Activated T-helper 1 cell treated with anti-CD3 and anti-CD28 coated beads, Interleukin-2, amount 50 U/mL, for 16 hours (primary cell): ENCODE measurements at places on chromosomes 7 and 10.

GRCh38 chr7:114875186-114875585 lies 46.7 kb upstream of the MDFIC start:
- no peak for DNase-seq

GRCh38 chr10:55476129-55476528 lies 675.1 kb upstream of the PCDH15 start:
- no peak for DNase-seq

GRCh38 chr10:53422223-53422888 lies 649.8 kb upstream of the MBL2 start:
- DNase-seq, result no peak

- DNase-seq, result no peak
Measured at GRCh38 chr7:99984593-99984992, 8.8 kb upstream of the AZGP1 start.

DNA sequence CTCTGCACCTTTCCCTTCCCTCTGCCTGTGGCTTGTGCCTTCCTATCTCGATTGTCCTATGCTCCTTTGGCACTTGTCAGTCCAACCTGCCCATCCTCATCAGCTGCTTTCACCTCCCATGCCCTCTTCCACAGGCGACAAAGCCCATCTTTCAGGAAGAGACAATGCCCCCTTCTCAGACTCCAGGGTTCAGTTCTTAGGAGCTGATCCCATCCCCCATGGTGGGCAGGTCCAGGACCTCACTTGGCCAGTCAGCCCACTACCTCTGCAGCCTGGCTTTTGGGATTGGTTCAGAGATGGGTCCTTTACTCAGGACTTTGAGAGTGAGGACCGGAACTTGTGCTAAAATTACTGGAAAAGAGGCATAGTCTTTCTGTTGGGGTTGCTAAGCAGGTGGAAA lies 74.0 kb upstream of the NANOS1 start:
- no peak for DNase-seq

- no peak for DNase-seq
Measured at GRCh38 chr7:139915268-139915863, 86.3 kb downstream of the TBXAS1 start.

DNA sequence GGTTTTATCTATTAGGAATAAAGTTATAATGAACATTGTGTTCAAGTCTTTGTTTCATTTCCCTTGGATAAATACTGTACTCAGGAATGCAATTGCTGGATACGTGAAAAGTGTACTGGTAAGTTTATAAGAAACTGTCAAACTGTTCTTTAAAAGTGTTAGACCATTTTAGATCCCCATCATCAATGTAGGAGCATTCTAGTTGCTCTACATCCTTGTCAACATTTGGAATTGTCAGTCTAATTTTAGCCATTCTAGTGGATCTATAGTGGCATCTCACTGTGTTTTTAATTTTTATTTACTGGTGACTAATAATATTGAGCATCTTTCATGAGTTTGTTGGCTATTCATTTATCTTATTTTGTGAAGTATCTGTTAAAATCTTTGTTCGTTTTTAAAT lies 354.0 kb upstream of the NRP1 start:
- no peak for DNase-seq

GRCh38 chr7:135755351-135755753 lies 6.7 kb upstream of the FAM180A start:
- DNase-seq, result no peak

- DNase-seq, result no peak
Measured at GRCh38 chr7:22027475-22027874, 81.8 kb upstream of the CDCA7L start.

- DNase-seq, result no peak
Measured at GRCh38 chr7:151139071-151139790, 28.3 kb downstream of the GBX1 start.

GRCh38 chr10:69963178-69963834 lies 89.3 kb upstream of the MACROH2A2 start:
- no peak for DNase-seq

GRCh38 chr7:134742688-134743350 lies 36.6 kb upstream of the CALD1 start:
- DNase-seq, result no peak

DNA sequence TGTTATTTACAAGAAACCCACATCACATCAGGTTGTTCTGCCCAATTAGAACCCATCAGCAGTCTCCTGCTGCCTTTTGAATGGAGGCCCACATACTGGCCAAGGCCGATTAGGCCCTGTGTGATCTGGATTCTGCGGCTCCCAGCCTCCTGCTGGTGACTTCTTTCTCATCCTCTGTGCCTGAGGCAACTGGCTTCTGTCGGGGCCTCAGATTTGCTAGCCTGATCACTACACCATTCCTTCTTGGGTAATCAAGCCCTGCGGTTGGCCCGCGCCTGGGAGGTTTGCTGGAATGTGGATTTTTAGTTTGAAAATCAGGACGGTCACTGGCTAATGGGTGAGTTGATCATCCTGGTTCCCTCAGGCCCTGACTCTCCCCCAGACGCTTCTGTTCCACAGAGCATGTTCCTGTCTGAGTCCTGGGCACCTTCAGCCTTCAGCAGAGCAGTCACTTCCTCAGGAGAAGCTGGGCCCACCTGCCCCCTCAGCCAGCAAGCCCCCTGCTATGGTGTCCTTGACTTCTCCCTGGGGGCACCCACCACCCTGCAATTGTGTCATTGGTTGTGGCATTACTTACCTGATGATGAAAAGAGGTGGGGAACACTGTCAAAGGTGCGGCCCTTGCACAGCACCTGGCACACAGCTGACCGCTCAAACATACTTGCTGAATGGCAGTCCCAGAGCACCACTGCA lies 207.6 kb downstream of the PHTF2 start:
- no peak for DNase-seq

DNA sequence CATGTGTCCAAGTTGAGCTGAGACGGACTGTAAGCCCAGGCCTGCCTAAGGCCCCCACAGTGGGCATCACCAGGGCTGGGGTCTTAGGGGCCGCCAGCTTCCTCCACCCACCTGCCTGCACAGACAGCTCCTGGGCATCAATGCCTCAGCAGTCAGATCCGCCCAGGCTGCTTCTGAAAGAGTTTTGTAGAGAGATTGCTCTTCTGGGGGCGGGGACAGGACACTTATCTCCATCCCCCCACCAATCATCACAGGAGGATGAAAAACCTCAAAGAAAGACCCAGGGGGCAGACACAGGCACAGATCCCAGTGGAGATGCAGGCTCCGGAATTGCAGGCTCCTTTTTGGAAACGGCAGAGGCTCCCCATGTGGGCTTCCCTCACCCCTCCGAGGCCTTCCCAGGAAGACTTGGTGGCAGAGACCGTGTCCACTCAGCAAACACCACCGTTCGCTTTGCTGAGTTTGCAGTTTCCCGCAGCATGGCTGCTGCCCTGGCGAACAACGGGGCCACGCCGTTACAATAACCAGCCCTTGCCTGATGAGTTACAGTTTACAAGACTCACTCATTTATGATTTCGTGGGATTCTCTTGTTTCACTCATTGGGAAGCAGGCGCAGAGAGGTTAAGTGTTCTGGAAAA lies 96.4 kb downstream of the MKI67 start:
- DNase-seq, result no peak

- no peak for DNase-seq
Measured at GRCh38 chr7:151768805-151769187, 108.1 kb downstream of the PRKAG2 start.

DNA sequence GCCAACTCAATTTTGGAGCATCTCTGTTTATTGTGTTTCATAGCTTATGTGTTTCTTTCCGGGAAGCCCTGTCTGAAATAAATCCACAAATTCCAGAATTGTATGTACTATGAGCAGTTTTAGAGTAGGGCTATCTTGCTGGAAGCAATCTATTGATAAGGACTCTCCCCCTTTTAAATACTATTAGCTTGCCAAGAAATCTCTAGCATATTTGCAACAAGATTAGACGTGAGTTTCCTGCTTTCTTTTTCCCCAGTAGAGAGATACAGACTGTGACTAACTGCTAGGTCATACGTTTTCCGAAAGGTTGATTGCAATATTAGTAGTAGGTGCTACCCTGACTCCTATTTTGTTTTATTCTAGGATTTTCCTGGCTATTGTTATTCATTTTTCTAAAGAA lies 277.0 kb downstream of the MALRD1 start:
- DNase-seq, result no peak

DNA sequence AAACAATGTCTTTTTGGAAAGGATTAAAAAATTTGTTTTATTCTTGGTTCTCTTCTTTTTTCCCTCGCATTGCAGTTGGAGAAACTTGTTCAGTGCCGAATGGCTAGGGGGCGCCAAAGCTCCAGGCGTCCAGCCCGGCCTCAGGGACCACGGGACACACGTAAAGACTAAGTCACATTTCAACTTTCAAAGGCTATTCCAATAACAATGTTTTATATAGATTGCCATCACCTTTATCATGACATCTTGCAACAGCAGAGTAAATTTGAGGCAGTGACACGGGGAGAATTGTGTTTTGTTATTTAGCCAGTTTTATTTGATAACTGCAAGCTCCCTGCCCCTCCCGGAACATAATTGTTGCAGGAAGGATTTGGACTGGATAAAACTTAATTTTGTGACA lies 2.2 kb upstream of the IGFBP3 start:
- no peak for DNase-seq

- DNase-seq, result no peak
Measured at GRCh38 chr10:73889014-73889413, 14.7 kb upstream of the CAMK2G start.

GRCh38 chr10:101032637-101033224 lies 1.7 kb downstream of the SFXN3 start:
- DNase-seq, result peak; percentile 30

GRCh38 chr10:6039711-6040110 lies 22.5 kb downstream of the IL2RA start:
- no peak for DNase-seq

- DNase-seq, result no peak
Measured at GRCh38 chr10:26457088-26457487, 18.9 kb downstream of the APBB1IP start.

DNA sequence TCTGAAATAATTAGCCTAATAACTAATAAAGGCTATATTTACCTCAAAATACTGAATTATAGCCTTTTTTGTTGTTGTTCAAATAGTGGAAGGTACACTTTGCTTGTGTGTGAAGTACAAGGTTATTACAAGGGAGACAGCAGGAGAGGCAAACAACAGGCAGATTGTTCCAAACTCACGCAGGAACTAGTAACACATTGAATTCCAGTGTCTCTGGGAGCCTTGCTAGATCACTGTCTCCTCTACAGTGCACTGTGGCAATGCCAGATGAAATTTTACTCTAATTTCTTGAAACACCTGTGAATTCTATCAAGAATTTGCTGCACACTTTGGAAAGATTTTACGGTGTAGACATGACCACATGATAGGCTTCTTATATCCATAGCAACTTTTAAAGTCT lies 112.6 kb downstream of the MDFIC start:
- no peak for DNase-seq

DNA sequence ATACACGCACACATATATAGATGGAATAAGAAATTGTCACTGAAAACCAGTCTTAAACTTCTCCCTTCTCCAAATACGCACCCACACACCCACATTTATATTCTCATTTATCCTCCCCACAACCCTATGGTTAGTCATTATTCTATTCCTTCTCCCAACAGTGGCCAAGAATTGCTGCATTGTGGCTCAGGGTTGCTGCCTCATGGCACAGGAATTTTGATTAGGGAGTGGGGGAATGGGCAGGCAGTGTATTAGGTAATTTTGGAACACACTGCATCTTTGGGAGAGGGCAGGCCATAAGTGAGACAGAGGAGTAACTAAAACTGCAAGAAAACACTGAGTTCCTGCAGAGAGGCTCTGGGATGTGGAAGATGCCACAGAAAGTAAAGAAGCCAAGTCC lies 35.7 kb downstream of the NAPEPLD start:
- no peak for DNase-seq

DNA sequence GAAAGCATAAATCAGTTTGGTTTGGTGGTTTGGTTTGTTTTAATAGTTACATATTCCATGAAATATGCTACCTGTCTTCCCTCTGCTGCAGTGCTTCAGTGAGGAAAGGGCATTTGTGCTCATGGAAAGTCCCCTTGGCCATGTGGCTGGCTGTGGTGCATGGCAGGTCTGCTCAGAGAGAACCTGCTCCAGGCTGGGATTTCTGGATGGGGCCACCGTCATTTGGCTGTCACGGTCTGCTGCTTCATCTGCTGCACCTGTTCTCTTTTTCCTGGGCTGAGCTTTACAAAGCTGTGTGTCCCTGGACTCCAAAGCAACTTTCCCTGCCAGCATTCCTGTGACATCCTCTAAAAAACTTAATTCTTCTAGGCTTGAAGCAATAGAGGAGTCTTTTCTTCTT lies 8.9 kb downstream of the CDK14 start:
- DNase-seq, result no peak

DNA sequence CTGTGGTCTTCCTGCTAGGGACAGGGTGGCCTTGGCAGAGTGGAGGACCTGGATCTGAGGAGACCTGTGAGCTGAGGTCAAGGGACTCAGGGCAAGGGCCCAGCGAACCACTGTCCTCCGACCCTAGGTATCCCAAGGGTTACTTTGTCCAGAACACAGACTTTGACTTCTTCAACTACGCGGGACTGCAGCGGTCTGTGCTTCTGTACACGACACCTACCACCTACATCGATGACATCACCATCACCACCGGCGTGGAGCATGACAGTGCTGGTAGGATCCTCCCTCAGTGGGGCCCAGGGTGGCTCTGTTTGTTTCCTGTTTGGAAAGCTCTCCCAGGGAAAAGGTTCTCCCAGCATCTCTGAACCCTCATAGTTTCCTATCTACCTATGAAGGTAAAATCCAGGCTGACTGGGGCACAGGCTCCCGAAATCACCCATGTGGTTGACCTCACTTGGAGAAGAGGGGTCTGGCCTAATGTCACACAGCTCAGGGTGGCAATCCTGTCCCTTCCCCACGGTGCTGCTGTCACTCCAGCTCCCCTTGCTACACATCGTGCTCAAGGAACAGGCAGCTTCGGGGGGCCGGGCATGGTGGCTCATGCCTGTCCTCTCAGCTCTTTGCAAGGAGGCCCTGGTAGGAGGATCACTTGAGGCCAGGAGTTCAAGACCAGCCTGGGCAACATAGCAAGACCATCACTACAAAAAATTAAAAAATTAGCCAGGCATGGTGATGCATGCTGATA lies 57.6 kb downstream of the ZNF727 start:
- DNase-seq, result no peak

DNA sequence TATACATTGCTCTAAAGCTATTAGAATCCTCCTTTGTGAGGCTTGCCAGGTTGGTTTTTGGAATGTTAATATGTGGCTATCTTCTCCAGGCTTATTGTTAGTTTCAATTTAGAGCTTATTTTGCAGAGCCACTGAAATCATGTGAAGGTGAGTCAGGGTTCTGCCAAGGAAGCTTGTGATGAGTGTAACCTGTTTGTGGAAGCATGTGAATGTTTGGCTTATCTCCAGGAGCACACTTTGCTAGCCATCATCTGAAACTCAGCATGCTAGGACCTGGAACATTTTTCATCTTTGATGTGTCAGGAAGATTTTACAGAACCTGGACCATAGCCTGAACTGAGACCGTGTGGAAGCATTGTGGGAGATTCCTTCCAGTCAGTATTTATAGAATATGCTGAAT lies 197.3 kb downstream of the PPP1R9A start:
- no peak for DNase-seq

DNA sequence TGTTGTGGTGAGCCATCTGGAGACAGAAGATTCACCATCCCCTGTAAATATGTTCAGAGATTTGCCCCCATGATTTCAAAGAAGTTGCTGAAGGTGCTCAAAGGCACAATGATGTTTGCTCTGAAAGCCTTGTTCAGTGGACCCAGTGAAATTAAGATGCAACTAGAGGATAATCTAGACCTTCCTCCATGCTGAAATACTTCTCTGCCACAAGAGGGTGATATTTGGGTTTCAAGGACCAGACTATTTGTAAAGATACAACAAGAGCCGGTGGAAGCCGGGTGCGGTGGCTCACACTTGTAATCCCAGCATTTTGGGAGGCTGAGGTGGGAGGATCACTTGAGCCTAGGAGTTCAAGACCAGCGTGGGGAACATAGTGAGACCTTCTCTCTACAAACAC lies 13.5 kb upstream of the MSRB2 start:
- no peak for DNase-seq
